ENCODE measurements at places on chromosomes 13 and 19.

DNA sequence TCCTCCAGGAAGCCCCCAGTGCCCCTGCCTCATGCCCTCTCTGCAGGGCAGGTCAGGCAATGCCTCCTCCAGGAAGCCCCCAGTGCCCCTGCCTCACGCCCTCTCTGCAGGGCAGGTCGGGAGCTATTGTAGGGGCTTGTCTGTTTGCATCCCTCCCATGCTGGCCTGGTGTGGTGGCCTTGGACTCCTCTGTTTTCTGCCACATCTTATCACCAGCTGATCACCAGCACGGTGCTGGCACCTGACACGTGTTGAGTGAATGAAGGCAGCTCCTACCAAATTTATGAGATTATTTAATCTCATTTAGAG is 51.5 kb upstream of the C13orf46 start:
- DNase-seq, result no peak

GRCh38 chr19:14114854-14115253 is 2.7 kb downstream of the PRKACA start:
- peak; percentile 13 for DNase-seq

DNA sequence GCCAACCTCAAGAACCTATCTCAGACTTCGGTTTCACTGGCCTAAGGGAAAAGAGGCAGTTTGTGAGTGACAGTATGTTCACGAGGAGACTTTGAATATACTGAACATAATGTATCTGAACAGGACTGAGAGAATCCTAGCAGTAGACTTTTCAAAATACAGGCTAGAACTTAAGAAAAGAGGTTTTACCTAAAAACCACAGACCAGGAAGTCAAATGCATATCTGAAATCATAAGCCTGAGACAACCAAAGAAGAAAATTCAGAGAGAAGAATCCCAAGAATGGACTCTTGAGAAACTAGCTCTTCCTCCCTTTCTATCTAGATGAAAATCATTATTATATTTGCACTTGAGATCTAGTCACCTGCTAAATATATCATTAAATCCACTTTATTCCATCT is 17.6 kb downstream of the MYCBP2 start:
- no peak for DNase-seq

GRCh38 chr19:7393459-7393858 is 44.7 kb downstream of the ARHGEF18 start:
- DNase-seq, result no peak

GRCh38 chr19:19111136-19111835 is 27.0 kb downstream of the TMEM161A start:
- no peak for DNase-seq

Data from stimulated activated CD8-positive, alpha-beta memory T cell treated with anti-CD3 and anti-CD28 coated beads, Interleukin-2, amount 100 ng/mL, for 1 hour (primary cell).